Stomach (tissue), 19 donors: ENCODE measurements at places on chromosomes 5 and 9. TPM values are rescaled to one million over a fixed set of nuclear protein-coding genes. Genes with fewer than 3 reads are reported as not detected.

DNA sequence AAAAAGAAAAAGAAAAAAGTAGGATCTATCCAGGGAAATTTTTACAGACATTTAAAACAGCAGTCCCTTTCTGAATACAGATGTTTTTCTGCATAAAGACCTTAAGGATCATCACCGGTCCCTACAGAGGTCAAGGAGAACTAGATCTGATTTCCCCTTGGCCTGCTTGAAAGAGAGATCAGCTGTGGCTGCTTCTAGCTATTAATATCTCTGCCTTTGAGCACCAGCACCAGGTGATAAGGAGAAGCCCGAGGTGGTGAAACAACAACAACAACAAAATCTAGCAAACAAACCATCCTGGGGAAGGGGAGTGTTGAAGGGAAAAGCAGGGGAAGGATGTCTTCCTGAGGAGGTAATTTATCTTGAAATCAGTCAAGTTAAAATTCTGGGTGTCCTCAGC, 42.1 kb downstream of the ZNF366 start:
- DNase-seq, result no peak
- no peak overlapping the region for H3K27ac ChIP-seq
- H3K27me3 ChIP-seq, result no peaks in the 10 kb centered on the region
- H3K4me3 ChIP-seq, result no peak overlapping the region
- H3K4me1 ChIP-seq, result no peaks in the 10 kb centered on the region
- no peaks in the 10 kb centered on the region for H3K36me3 ChIP-seq

DNA sequence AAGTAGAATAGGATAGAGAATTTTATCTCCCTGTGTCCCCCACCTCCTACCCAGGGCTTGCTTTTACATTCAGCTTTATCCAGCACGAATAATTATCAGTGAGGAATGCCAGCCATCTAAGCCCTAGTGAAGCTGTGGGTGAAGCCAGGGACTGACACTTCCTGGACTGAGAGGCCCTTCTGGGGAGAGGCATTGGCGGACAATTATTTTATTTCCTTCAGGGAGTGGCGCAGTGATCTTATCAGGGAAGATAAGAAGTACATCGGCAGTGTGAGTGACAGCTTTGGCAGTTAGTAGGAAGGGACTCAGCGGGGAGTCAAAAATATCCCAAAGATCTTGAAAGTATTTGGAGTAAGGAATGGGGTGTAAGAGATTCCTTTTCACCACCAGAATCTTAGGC, 34.9 kb upstream of the RPS23 start:
- peaks cover 7% of the 10 kb centered on the region for H3K4me1 ChIP-seq
- no peaks in the 10 kb centered on the region for H3K27me3 ChIP-seq
- no peaks in the 10 kb centered on the region for H3K36me3 ChIP-seq

GRCh38 chr9:134475011-134475790, 148.9 kb downstream of the RXRA start:
- H3K27ac ChIP-seq, result no peak overlapping the region
- peak; percentile 92 for DNase-seq
- H3K27me3 ChIP-seq, result no peaks in the 10 kb centered on the region
- H3K36me3 ChIP-seq, result no peaks in the 10 kb centered on the region
- H3K4me3 ChIP-seq, result no peak overlapping the region
- peaks cover 24% of the 10 kb centered on the region for H3K4me1 ChIP-seq

Gene PKD2L2
- not detected for polyA plus RNA-seq

DNA sequence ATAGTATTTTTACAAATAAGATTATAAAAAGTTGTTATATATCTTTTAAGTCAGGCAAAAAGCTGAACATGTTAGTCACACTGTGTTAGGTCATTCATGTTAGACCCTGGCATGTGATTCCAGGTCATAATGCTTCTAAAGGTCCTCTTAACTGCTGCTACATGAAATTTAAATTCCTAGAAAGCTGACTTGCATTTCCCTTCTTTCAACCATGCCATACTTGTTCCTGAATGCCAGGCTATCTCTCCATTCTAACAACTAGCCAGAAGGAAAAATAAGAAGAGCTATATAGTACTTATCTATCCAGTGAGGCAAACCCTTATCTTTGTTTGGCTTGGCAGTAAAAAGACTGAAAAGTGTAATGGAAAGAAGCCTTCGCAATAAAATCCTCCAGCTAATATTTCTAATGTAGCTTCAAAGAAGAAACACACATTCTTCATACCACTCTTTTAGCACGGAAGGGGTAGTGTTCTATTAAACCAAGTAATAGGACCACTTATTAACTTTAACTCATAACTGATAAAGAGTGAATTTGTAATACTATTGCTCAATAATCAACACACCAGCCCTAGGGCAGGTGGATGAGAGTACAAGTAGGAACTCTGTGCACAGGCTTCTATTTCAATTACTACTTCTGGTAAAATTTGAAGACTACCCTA, 310.2 kb downstream of the PDE4D start:
- DNase-seq, result no peak
- H3K4me3 ChIP-seq, result no peak overlapping the region
- H3K27me3 ChIP-seq, result no peaks in the 10 kb centered on the region
- no peaks in the 10 kb centered on the region for H3K36me3 ChIP-seq
- H3K4me1 ChIP-seq, result peaks cover 38% of the 10 kb centered on the region

Gene TCF7
- polyA plus RNA-seq, result 5.0 TPM

- no peak overlapping the region for H3K27ac ChIP-seq
- no peak overlapping the region for H3K4me3 ChIP-seq
- peak; percentile 33 for DNase-seq
Measured at GRCh38 chr5:137933491-137933911, 44.2 kb downstream of the PKD2L2 start.

DNA sequence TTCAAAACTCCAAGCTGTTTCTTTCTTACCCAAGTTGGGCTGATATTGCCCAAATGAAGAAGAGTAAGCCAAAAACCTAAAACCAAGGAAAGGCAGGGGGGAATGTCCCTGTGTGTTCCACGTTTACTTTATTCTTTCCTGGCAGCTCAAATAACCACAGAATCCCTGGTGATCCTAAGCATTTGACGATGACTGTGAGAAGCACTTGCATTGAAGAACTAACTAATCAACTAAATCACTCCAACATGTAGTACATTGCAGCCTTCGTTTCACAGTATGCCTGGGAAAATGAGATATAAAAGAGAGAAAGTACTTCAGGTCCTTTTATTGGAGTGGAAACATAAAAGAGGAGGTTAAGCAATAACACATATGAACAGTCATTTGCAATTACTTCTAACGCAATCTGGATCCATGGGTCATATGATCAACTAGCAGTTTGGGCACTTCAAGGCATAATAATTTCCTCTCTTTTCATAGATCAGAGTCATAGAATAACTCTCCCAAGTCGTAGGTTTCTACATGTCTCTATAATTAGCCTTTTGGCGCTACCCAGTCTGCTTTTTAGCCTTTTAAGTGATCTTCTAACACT, 338.4 kb downstream of the TMEM167A start:
- H3K4me1 ChIP-seq, result no peaks in the 10 kb centered on the region
- DNase-seq, result no peak
- H3K36me3 ChIP-seq, result no peaks in the 10 kb centered on the region
- H3K4me3 ChIP-seq, result no peak overlapping the region

DNA sequence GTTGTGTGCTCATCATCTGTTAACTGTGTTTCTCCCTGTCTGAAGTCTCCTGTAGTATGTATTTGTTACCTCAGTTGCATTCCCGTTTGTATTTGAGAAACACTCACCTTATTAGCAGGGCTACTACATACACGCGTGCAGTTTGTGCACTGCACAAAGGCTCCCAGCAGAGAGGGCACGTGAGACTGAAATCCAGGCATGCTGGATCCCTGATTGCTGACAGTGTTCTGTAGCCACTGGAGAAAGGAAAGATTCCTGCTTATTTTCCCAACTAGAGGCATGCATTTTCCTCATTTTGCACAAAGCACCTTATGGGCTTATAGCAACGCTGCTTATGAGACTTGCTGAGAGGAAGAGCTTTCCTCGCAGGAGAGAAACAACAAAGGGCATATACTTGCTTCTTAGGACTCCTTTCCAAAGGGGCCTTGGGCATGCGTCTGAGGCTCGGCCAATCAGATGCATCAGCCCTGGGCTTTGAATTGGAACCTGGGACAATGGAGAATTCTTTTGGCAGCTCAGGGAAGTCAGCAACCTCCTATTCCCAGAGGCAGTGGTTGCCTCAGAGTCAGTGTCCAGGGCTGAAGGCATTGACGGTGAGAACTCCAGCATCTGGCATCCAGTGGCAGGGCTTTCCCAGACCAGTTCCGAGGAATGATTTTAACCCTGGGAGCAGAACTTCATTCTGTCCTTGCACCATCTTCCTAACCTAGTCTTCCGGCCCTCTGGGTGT, 9.9 kb upstream of the MEGF10 start:
- DNase-seq, result peak; percentile 32
- no peak overlapping the region for H3K27ac ChIP-seq
- no peaks in the 10 kb centered on the region for H3K36me3 ChIP-seq
- H3K4me3 ChIP-seq, result no peak overlapping the region
- no peaks in the 10 kb centered on the region for H3K4me1 ChIP-seq

- no peak for DNase-seq
- no peak overlapping the region for H3K4me3 ChIP-seq
- H3K27me3 ChIP-seq, result no peaks in the 10 kb centered on the region
Measured at GRCh38 chr9:15529566-15530324, 19.0 kb upstream of the PSIP1 start.

Gene S1PR3
- 9.2 TPM for polyA plus RNA-seq

Gene LRRTM2
- polyA plus RNA-seq, result not detected

- no peak overlapping the region for H3K4me3 ChIP-seq
- H3K27me3 ChIP-seq, result no peaks in the 10 kb centered on the region
- no peaks in the 10 kb centered on the region for H3K4me1 ChIP-seq
Measured at GRCh38 chr5:153470736-153471135, 19.7 kb upstream of the GRIA1 start.

DNA sequence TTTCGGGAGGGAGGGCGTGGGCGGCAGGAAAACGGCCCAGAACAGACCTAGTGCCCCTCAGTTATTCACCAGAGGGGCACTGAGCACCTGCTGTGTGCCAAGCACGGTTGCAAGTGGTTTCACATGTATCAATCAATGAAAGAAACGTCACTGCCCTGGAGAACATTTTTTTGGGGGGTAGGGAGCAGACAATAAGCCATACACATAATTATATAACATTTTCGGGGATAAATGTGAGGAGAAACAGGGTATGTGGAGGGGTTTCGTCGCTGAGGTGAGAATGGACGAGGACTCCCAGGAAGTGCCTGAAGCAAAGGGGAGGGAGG, 444 bp upstream of the ZNF354A start:
- peak overlapping the region; percentile 91 for H3K27ac ChIP-seq
- peak overlapping the region; percentile 91 for H3K4me3 ChIP-seq
- H3K27me3 ChIP-seq, result no peaks in the 10 kb centered on the region
- no peak for DNase-seq

DNA sequence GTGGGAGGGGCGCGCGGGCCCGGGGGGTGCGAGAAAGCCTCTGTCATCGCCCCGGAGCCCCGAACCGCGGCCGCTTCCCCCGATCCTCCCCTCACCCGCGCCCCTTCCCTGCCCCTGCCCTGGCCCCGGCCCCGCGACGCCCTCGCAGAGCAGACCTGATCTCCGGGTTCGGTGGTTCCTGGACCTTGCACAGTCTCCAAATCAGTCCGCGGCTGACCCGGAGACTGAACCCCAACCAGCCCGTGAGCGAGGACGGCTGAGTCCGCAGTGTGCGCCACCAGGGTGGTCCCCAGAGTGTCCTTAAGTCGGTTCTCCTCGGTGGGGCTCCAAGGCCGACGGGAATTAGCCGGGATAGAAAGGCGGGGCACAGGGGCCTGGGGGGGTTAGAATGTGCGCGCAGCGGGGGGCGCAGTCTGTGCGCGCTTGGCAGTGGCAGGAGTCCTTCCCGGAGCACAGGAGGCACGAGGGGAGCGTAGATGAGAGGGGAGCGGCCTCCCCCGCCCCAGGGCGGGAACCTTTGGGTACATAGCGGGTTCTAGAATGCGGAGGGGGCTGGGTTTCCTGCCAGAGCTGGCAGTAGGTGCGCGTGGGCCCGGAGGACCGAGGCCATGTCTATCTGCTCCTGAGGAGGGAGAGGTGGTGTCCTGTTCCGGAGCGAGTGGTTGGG, 779 bp downstream of the PKN3 start:
- peak; percentile 58 for DNase-seq
- peak overlapping the region; percentile 88 for H3K27ac ChIP-seq
- no peaks in the 10 kb centered on the region for H3K27me3 ChIP-seq
- H3K4me1 ChIP-seq, result peaks cover 12% of the 10 kb centered on the region
- no peaks in the 10 kb centered on the region for H3K36me3 ChIP-seq

DNA sequence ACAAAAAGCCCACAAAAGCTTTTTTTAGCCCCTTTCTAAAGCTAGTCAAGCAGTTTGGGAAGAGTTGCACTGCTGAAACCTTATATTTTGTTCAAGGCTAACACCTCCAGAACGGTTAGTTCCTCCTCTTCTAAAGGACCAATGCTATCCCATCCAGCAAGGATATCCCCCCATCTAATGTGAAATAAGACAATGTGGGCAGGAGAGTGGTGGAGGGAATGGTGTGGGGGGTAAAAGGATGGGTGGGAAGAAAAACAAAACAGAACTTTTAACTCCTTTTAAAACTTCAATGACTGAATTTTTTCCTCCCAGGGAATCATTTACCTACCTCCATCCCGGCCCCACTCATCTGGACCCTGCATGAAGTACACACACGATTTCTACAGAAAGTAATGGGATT, 21.2 kb downstream of the PTCH1 start:
- peak overlapping the region; percentile 72 for H3K27ac ChIP-seq
- H3K4me1 ChIP-seq, result peaks cover 36% of the 10 kb centered on the region
- peaks cover 13% of the 10 kb centered on the region for H3K36me3 ChIP-seq
- H3K4me3 ChIP-seq, result no peak overlapping the region
- no peak for DNase-seq

Gene YTHDC2
- polyA plus RNA-seq, result 4.9 TPM

- no peaks in the 10 kb centered on the region for H3K4me1 ChIP-seq
- no peaks in the 10 kb centered on the region for H3K27me3 ChIP-seq
- no peaks in the 10 kb centered on the region for H3K36me3 ChIP-seq
- H3K4me3 ChIP-seq, result no peak overlapping the region
Measured at GRCh38 chr5:7363067-7363677, 32.8 kb upstream of the ADCY2 start.

- no peaks in the 10 kb centered on the region for H3K36me3 ChIP-seq
- H3K27ac ChIP-seq, result no peak overlapping the region
- no peak overlapping the region for H3K4me3 ChIP-seq
- H3K27me3 ChIP-seq, result no peaks in the 10 kb centered on the region
- H3K4me1 ChIP-seq, result no peaks in the 10 kb centered on the region
Measured at GRCh38 chr5:88304356-88304755, 35.7 kb upstream of the TMEM161B start.

Gene ADAMTS12
- polyA plus RNA-seq, result 1.2 TPM

Gene PTPRD
- 0.12 TPM for polyA plus RNA-seq

Gene ANKRD18B
- 4.3 TPM for polyA plus RNA-seq
